Progenitor cell of endocrine pancreas (in vitro differentiated cells): ENCODE measurements at places on chromosomes 13 and 19. TPM values are rescaled to one million over a fixed set of nuclear protein-coding genes. Genes with fewer than 3 reads are reported as not detected.

- no peak for DNase-seq
- H3K27ac ChIP-seq, result no peak overlapping the region
- H3K36me3 ChIP-seq, result no peaks in the 10 kb centered on the region
- no peak overlapping the region for H3K4me3 ChIP-seq
- H3K27me3 ChIP-seq, result no peaks in the 10 kb centered on the region
Observed at GRCh38 chr13:43529796-43530195, 257.0 kb downstream of the ENOX1 start.

GRCh38 chr13:84574851-84575250 is 692.6 kb upstream of the SLITRK1 start:
- H3K27ac ChIP-seq, result no peak overlapping the region
- no peaks in the 10 kb centered on the region for H3K4me1 ChIP-seq
- H3K36me3 ChIP-seq, result no peaks in the 10 kb centered on the region
- DNase-seq, result no peak
- no peak overlapping the region for H3K4me3 ChIP-seq
- no peaks in the 10 kb centered on the region for H3K27me3 ChIP-seq

DNA sequence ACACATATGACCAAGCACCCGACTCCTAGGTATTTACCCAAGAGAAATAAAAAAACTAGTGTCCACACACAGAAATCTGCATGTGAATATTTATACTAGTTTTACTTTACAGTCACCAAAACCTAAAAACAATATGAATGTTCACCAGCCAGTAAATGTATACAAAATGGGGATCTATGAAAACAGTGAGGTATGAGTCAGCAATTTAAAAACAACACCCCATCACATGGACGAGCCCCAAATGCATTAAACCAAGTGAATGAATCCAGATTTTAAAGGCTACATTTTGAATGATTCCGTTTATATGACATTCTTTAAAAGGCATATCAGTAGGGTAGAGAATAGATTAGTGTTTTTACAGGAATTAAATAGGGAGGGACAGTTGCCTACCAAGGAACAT is 22.1 kb downstream of the SIGLEC7 start:
- H3K27me3 ChIP-seq, result peaks cover 11% of the 10 kb centered on the region
- H3K4me1 ChIP-seq, result no peaks in the 10 kb centered on the region
- H3K4me3 ChIP-seq, result no peak overlapping the region
- no peak for DNase-seq
- H3K36me3 ChIP-seq, result no peaks in the 10 kb centered on the region

GRCh38 chr13:98853771-98854221 is 101.3 kb upstream of the SLC15A1 start:
- peaks cover 5% of the 10 kb centered on the region for H3K36me3 ChIP-seq
- DNase-seq, result no peak
- H3K27ac ChIP-seq, result no peak overlapping the region
- H3K4me3 ChIP-seq, result no peak overlapping the region

- H3K27me3 ChIP-seq, result no peaks in the 10 kb centered on the region
- no peak overlapping the region for H3K27ac ChIP-seq
- H3K36me3 ChIP-seq, result no peaks in the 10 kb centered on the region
- no peak overlapping the region for H3K4me3 ChIP-seq
Observed at GRCh38 chr13:50687545-50687944, 155.9 kb downstream of the DLEU7 start.

C5AR1 gene
- total RNA-seq, result 2.4 and 2.9 TPM in 2 replicates

GRCh38 chr19:4482721-4483364 is 10.7 kb downstream of the HDGFL2 start:
- no peak overlapping the region for H3K4me3 ChIP-seq
- DNase-seq, result no peak
- H3K36me3 ChIP-seq, result peaks cover 11% of the 10 kb centered on the region
- no peaks in the 10 kb centered on the region for H3K4me1 ChIP-seq
- no peak overlapping the region for H3K27ac ChIP-seq

DNA sequence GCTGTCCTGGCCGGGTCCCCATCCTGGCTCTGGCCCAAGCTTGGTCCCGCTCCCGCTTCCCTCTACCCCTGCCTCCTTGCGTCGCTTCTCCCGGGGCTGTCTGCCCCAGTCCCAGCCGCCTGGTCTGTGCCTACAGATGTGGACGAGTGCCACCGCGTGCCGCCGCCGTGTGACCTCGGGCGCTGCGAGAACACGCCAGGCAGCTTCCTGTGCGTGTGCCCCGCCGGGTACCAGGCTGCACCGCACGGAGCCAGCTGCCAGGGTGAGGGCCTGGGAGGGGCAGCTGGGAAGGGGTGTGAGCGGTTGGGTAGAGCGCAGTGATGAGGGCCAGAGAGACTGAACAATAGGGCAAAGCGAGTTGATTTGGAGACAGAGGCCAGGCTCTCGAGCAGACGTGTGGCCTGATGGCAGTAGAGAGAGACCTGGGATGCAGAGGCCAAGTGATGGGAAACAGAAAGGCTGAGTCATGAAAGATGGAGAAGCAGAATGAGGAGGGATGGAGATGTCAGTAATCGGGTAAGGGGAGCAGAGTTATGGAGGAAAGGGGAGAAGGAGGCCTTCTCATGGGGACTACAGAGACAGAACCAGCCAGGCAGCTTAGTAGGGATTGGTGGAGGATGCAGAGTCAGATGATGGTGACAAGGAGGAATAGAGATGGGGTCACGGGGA is 9.4 kb downstream of the LTBP4 start:
- no peaks in the 10 kb centered on the region for H3K36me3 ChIP-seq
- peaks cover 95% of the 10 kb centered on the region for H3K27me3 ChIP-seq
- H3K27ac ChIP-seq, result no peak overlapping the region

DNA sequence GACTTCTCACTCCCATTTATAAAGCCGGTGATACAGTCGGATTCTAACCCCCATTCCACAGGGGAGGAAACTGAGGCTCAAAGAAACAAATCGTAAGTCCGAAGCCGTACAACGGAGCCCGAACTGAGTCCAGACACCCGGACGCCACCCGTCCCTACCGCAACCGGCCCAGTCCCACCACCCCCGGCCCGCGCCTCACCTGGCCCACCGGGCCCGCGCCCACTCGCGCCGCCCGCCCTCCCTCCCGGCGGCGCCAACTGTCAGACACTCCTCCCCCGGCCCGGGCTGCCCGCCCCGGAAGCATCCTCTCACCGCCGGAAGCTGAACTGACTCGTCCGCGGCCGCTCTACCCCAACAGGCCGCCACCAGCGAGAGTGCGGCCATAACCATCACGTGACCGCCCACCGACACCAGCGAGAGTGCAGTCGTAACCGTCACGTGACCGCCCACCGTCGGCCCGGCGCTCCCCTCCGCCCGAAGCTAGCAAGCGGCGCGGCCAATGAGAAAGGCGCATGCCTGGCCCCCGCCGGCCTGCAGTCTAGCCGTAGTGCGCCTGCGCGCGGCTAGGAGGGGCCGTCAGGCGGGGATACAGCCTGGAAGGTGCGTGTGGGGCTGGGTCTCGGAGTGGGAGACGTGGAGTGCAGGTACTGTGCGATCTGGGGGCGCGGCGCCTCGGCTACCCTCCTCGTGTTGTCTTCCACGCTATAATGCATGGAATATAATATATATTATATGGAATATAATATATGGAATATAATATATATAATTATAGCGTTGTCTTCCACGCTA is at the start of the genes C19orf47 and PLD3:
C19orf47 (minus strand) TSS at position 273 of the 789 bp plus-strand sequence. CDS start 6,540 bp downstream, outside the sequence.
PLD3 (plus strand) TSS at position 571 of the 789 bp plus-strand sequence. CDS start 17,789 bp downstream, outside the sequence.
- H3K36me3 ChIP-seq, result no peaks in the 10 kb centered on the region
- peak within 1 kb of the TSS; percentile 91 for H3K4me3 ChIP-seq
- H3K27me3 ChIP-seq, result no peaks in the 10 kb centered on the region
- peak within 1 kb of the TSS; percentile 95 for H3K27ac ChIP-seq
- H3K4me1 ChIP-seq, result peaks cover 13% of the 10 kb centered on the region

GRCh38 chr13:86601351-86601750 is 802.1 kb upstream of the SLITRK6 start:
- no peak overlapping the region for H3K27ac ChIP-seq
- no peaks in the 10 kb centered on the region for H3K4me1 ChIP-seq
- H3K27me3 ChIP-seq, result no peaks in the 10 kb centered on the region
- H3K36me3 ChIP-seq, result no peaks in the 10 kb centered on the region

GRCh38 chr19:18099623-18099995 is 2.0 kb downstream of the MAST3 start:
- H3K27ac ChIP-seq, result no peak overlapping the region
- DNase-seq, result no peak
- H3K27me3 ChIP-seq, result peaks cover 34% of the 10 kb centered on the region
- H3K4me1 ChIP-seq, result no peaks in the 10 kb centered on the region

- H3K27ac ChIP-seq, result no peak overlapping the region
- peaks cover 3% of the 10 kb centered on the region for H3K27me3 ChIP-seq
- H3K4me3 ChIP-seq, result no peak overlapping the region
- no peak for DNase-seq
Observed at GRCh38 chr13:67792151-67792676, 562.1 kb upstream of the PCDH9 start.

GRCh38 chr19:15330801-15331418 is 1.4 kb downstream of the BRD4 start:
- peaks cover 34% of the 10 kb centered on the region for H3K4me1 ChIP-seq
- peak overlapping the region; percentile 98 for H3K4me3 ChIP-seq
- no peaks in the 10 kb centered on the region for H3K27me3 ChIP-seq
- H3K36me3 ChIP-seq, result no peaks in the 10 kb centered on the region
- no peak for DNase-seq

DNA sequence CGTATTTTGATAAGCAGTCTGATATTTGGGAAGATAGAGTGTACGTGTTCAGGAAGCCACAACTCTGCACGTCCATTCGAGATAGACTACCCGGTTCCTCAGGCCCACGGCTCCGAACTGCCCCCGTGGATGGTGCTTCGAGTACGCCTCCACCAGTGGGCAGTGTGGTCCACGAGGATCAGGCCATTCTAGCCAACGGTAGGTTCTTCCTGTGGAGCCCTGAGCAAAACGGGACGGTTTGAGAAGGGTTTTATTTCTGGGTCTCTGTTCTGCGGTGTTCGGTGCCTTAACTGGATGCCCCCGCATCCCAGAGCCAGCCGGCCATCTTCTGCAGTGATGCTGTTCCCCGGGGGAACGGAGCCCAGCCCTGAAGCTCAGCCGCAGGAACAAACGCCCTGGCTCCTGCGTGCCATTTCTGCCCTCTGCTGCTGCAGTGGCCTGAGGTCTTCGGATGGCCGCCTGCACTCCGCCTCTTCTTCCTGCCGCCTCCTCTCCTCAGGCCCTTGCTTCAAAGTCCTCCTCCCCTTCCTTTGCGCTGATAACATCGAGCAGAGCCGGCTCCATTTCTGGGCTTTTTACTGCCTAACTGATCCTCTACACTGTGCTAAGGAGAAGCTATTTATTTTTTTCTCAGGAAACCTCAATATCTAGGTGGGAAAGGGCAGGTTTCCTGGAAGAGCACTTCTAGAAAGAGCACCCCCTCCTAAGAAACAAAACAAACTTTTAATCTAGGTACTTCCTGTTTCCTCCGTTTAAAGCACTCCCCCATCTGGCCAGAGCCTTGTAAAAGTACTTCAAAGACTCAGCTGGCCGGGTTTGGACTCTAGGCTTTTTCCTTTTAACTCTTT is 36.2 kb upstream of the SLC46A3 start:
- peaks cover 3% of the 10 kb centered on the region for H3K36me3 ChIP-seq
- H3K4me3 ChIP-seq, result no peak overlapping the region
- no peaks in the 10 kb centered on the region for H3K27me3 ChIP-seq
- no peak for DNase-seq
- H3K4me1 ChIP-seq, result peaks cover 6% of the 10 kb centered on the region
